ENCODE measurements at places on chromosomes 3 and 15.
A peak's percentile ranks its signal among the peaks of the same experiment; 100 is the strongest.

DNA sequence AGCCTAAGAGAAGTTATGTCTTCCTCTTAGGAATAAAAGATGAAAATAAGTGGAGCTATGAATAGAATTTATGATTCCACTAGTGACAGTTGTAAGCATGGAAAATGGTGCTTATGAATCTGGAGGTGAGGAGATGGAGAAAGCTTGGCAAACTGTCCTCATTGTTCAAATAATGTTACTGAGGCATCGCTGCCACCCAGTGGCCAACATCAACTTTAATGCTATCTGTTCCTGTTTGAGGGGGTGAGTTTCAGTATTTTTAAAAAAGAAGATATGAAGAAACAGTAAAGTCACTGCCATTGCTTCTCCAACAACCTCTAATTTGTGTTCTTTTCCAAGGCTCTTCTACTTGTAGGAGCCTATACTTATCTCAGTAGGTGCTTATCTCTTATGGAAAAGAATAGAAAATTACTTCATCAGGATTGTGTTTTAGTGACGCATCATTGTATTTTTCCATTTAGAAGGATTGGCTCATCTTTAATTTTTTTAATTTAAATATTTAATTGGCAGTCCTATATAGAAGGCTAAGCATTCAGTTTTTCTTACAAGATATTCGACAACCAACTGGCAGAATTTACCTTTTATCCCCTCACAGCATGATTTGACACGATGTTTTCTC, 260.4 kb upstream of the P2RY1 start:
- no peak for DNase-seq

GRCh38 chr3:172096881-172097420, 57.6 kb downstream of the FNDC3B start:
- DNase-seq: no peak

GRCh38 chr15:93372208-93372864, 283.3 kb upstream of the RGMA start:
- DNase-seq: no peak

- DNase-seq: no peak
Measured at GRCh38 chr15:101558221-101558941, 68.9 kb upstream of the PCSK6 start.

DNA sequence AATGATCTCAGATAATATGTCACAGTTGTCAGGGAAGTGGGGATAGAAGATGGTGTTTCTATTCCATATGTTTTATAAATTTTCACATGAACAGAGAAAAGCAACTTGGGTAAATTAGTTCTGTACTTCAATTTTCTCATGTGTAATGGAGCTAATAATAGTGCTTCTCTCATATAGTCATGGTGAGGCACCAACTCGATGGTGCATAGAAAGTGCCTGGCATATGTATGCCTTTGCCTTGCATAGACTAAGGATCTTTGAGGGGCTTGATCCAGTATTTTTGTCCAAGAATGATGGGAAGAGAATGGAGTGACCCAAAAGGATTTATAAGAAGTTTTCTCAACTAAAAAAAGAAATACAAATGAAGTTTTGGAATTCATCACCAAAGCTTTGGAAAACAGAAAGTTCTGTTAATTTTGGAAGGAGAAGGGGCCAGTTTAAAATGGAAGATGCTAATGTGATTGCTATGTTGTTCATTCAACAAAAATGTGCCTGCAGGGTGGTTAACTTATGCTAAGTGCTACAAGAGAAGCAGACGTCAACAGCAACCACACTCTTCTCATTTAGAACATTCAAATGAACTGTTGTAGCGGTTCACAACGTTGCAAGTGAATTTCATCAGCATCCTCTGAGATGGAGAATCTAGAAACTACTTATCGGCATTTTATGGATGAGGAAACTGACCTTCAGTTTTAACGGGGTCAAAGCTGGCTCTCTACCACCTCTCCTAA, 86.1 kb downstream of the RTP4 start:
- no peak for DNase-seq

DNA sequence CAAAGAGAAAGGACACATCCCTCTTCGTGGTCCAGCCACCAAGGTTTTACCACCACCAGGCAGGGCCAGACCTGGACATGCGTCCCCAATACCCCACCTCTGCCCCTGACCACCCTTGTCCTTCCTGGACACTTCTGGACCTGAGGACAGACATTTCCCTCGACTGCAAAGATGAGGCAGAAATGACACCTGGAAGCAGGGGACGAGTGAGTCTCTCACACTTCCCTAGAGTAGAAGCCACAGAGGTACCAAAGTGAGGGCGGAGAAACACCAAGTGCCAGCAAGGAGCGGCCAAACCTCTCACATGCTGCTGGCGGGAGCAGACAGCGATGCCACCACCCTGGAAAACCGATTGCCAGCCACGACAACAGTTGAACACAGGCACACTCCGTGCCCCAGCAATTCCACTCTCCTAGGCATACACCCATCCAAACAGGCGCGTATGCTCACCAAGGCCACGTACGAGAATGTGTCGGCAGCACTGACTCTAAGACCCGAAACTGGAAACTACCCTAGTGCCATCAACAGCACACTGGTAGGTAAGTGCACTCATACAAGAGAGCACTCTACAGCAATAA, 207.0 kb upstream of the NSMCE3 start:
- no peak for DNase-seq

- no peak for DNase-seq
Measured at GRCh38 chr3:115548611-115549010, 74.7 kb upstream of the GAP43 start.

- no peak for DNase-seq
Measured at GRCh38 chr3:136311968-136312367, 61.8 kb downstream of the PCCB start.

GRCh38 chr15:101276501-101277037, 716 bp downstream of the SELENOS start:
- no peak for DNase-seq

DNA sequence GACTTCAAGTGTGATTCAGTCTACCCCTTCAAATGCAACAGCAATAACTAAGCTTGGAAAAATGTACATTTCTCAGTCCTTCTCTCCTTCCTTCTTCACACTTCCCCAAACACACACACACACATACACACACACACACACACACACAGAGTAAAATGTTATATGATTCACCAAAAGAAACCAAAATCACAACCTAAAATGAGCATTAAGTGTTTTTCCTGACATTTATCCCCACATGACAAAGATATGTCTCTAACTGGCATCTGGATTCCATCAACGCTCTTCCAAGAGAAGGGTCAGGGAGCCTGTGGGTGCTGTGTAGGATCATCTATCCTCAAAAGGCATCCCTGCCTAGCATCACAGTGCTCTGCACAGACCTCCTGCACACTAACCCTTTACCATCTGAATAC, 21.0 kb downstream of the PDZRN3 start:
- DNase-seq: no peak

GRCh38 chr3:193782276-193782647, 189.3 kb downstream of the OPA1 start:
- peak; percentile 52 for DNase-seq

DNA sequence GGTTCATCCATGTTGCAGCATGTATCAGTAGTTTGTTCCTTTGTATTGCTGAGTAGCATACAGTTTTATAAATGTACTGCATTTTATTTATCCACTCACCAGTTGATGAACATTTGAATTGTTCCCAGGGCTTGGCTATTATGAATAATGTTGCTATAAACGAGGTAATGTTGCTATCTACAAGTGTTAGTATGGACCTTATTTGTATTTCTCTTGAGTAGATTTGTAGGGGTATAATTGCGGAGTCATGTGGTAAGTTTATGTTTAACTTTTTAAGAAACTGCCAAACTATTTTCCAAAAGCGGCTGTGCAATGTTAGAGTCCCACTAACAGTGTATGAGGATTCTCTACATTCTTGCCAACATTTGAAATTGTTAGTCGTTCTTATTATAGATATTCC, 13.0 kb downstream of the GPR160 start:
- DNase-seq: no peak
